ENCODE measurements at places on chromosomes 1 and 21.

- DNase-seq: peak; percentile 31
Observed at GRCh38 chr1:168223681-168224540, 1.9 kb upstream of the SFT2D2 start.

- DNase-seq: peak; percentile 38
Observed at GRCh38 chr1:64675718-64676345, 69.0 kb upstream of the RAVER2 start.

DNA sequence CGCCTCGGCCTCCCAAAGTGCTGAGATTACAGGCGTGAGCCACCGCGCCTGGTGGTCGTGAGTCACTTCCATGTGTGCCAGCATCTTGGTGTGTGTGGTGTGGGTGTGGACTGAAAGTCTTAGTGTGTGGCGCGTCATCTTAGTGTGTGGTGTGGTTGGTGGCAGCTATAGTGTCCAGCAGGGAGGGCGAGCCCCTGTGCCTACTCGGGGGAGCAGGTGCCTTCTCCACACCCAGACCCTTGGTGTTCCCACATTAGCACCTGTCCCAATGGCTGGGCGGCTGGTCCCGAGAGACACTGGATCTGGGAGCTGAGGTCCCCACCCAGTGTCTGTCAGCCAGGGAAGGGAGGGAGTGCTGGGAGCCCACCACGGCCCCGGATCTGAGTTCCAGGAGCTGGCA lies 2.8 kb downstream of the SCNN1D start:
- peak; percentile 90 for DNase-seq

- no peak for DNase-seq
Observed at GRCh38 chr1:224486801-224487583, 52.4 kb upstream of the WDR26 start.

DNA sequence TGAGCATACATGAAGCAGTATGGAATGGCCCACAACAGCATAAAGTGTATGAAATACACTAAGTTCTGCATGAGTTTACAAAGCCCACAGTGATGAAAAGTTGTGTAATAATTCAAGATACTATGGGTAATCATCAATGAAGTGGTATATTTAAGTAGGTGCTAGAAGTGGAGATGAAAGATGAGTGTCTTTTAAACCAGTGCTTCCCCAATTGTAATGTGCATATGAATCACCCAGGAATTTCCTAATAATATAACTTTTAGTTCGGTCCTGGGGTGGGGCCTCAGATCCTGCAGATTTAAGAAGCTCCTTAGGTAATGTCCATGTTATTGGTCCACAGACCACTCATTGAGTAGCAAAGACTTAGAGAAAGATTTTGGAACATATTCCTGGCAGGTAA lies 184.9 kb downstream of the DUSP10 start:
- DNase-seq: peak; percentile 46

DNA sequence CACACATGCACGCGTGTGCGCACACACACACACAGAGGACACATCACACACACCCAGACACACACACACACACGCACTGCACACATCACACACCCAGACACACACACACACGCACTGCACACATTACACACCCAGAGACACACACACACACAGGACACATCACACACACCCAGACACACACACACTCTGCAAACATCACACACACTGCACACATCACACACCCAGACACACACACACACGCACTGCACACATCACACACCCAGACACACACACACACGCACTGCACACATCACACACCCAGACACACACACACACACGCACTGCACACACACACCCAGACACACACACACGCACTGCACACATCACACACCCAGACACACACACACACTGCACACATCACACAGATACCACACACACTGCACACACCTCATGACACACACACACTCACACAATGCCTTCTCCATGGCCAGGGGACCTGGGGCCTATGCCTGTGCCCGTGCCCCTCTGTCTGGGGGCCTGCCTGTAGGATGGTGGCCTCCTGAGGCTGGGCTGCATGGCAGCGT lies 24.4 kb downstream of the CRYAA start:
- no peak for DNase-seq

DNA sequence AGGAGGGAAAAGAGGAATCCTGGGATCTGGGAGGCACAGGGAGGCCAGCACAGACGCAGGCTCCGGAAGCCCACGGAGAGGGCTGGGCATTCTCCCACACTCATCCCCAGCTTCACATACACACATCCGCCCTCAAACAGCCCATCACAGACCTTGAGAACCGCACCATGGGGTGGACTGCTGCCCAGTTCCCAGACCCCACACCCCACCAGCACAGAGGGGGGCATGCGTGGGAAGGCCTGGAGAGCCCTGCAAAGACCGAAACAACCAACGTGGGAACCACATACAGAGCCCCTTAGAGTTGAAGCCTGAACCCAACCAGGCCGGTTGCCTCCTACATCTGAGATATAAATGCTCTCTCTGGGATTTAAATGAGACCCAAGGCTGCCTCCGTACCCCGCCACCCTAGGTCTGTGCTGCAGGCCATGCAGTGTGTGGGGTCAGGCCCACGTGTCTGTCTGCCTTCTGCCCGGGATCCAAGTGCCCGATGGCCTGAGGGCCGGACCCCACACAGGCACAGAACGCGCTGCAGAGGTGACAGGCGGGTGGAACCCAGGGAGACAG lies 126.2 kb upstream of the COL6A1 start:
- DNase-seq: no peak

DNA sequence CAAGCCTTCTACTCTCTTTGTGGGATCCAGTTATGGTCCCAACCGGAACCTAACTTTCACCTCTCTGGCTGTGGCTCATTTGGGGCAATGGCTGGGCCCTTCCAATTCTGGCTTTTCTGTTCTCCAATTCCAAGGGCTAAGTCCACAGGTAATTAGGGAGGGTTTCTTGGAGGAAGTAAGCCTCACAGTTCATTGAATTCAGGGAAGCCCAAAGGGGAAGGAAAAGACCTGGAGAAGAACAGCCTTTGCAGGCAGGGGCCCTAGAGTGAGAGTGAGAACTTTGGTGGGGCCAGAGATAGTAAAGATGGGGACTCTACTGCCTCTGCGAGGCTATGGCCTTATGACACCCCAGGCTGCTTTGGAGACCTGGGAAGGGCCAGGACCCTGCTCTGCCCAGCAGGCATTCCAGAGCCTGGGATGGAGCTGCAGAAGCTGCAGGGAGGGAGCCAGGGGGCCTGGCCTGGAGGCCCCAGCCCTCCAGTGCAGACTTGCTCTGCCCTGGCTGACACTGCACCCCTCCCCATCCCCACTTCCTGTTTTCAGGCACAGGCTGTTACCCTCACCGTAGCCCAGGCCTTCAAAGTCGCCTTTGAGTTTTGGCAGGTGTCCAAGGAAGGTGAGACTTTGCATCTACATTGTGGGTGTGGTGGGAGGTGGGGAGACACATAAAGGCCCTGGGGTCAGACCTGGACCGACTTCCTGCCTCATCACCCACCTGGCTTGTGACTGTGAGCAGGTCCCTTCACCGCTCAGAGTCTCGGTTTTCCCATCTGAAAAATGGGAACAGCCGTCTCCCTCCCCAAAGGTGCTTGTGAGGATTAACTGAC lies 18.9 kb downstream of the LDLRAP1 start:
- no peak for DNase-seq

GRCh38 chr1:84291882-84292655 lies 9.4 kb upstream of the SAMD13 start:
- no peak for DNase-seq

DNA sequence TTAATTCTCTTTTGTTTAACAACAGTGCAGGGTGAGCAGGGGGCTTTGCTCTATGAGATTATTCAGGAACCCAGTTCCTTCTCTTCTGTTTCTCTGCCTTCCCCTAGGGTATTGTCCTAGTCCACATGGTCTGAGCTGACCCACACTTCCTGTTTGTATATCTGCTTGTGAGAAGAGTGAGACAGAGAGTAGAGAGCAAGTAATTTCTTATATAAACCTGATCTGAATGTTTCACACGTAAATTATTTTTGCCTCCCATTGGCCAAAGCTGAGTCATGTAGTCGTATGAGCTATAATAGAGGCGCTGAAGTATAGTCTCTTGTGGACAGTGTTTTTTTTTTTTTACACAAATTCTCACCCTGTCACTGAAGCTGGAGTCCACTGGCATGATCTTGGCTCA lies 134.2 kb upstream of the SERTAD4 start:
- no peak for DNase-seq

GRCh38 chr1:32208891-32209328 lies at the start of gene DCDC2B:
Gene DCDC2B (plus strand): TSS chr1:32209089. CDS start chr1:32209094, 5 bp downstream.
- peak; percentile 74 for DNase-seq

- DNase-seq: peak; percentile 57
Observed at GRCh38 chr21:40841524-40842196, 5.3 kb downstream of the DSCAM start.

GRCh38 chr1:55000110-55001085 lies 1.7 kb downstream of the BSND start:
- DNase-seq: no peak

DNA sequence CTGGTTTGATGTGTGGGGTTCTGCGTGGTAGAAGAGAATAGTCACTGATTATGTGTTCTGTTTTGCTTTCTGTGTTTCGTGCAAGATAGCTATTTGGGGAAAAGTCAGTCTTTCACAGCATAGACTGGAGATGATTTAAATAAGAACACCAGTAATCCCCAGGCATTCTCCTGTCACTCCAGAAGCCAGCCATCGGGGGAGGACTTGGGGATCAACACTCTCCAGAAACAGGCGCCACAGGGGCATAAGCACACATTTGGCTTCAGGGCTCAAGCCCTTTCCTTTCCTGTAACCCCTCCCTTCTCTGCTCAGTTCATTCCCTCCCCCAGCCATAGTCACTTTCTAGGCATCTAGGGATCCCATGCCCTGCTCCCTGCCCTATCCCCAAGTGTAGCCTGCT lies 97.3 kb upstream of the BEND5 start:
- DNase-seq: no peak

DNA sequence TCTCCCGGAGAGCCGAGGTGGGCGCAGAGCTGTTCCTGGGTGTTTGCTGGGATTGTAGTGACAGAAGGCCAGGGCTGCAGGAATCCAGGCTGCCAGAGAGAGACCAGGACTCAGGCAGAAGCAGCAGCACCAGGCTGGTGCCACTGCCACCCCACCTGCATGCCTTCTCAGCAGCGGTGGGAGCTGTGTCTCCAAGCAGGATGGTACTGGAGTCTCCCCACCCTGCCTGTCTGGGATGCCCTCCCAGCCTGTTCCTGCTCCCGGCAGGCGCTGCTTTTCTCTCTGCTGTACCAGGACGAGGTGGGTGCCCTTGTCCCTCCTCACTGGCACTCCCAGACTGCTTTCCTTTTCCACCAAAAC lies 4.5 kb upstream of the HES4 start:
- no peak for DNase-seq

DNA sequence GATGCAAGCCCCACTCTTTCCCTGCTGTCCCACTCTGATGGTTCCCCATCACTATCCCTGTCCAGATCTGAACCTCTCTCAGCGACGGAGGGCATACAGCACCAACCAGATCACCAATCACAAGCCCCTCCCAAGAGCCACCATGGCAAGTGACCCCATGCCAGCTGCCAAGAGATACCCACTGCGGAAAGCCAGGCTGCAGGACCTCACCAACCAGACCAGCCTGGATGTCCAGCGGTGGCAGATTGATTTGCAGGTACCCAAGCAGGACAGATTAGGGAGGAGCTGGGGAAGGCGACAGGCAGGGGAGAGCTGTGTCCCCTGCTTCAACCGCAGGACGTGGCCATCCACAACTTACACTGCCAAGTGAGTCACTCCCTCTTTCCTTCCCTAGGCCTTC lies 46.9 kb downstream of the VWA5B1 start:
- no peak for DNase-seq

- DNase-seq: peak; percentile 34
Observed at GRCh38 chr1:205258719-205259118, 31.0 kb downstream of the TMCC2 start.

DNA sequence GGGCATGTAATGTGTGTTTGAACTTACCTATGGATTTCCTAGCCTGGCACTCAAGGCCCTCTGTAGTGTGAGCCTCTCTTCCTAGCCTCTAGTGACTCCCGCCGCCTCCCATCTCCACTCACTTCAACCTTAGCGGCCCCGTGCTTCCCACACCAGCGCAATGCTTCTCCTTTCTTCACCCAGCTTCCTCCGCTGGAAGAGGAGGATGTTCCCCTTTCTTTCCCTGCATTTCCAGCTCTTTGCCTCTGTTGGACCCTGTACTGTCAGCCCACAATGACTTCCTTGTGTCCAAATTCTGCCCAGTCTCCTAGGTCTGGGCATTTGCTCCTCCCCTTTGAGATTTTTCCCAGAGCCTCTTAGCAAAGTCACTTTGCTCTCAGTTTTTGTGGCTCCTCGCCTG lies 138.1 kb upstream of the IRF2BP2 start:
- DNase-seq: no peak

GRCh38 chr1:24437631-24438396 lies 22.2 kb downstream of the NIPAL3 start:
- peak; percentile 50 for DNase-seq

- DNase-seq: no peak
Observed at GRCh38 chr1:98205291-98206017, 284.6 kb upstream of the DPYD start.

DNA sequence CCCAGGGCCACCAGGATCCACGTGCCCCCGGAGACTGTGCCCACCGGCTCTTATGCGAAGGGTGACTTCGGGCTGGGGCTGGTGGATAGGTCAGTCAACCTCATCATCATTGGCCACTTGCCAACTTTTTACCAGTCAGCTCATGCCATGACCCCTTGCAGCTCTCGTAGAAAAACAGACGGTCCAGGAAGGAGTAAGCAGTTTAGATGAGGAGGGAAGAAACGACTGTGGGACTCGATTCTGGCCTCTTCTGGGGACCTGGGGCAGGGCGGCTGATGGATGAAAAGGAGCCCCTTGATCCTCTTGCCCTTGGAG lies 41.0 kb downstream of the UBASH3A start:
- DNase-seq: no peak

- peak; percentile 29 for DNase-seq
Observed at GRCh38 chr21:27346041-27346448, 379.2 kb upstream of the ADAMTS5 start.

- peak; percentile 74 for DNase-seq
Observed at GRCh38 chr1:162906485-162906884, 45.5 kb upstream of the CCDC190 start.

- peak; percentile 54 for DNase-seq
Observed at GRCh38 chr1:227312361-227313025, 5.8 kb downstream of the CDC42BPA start.

DNA sequence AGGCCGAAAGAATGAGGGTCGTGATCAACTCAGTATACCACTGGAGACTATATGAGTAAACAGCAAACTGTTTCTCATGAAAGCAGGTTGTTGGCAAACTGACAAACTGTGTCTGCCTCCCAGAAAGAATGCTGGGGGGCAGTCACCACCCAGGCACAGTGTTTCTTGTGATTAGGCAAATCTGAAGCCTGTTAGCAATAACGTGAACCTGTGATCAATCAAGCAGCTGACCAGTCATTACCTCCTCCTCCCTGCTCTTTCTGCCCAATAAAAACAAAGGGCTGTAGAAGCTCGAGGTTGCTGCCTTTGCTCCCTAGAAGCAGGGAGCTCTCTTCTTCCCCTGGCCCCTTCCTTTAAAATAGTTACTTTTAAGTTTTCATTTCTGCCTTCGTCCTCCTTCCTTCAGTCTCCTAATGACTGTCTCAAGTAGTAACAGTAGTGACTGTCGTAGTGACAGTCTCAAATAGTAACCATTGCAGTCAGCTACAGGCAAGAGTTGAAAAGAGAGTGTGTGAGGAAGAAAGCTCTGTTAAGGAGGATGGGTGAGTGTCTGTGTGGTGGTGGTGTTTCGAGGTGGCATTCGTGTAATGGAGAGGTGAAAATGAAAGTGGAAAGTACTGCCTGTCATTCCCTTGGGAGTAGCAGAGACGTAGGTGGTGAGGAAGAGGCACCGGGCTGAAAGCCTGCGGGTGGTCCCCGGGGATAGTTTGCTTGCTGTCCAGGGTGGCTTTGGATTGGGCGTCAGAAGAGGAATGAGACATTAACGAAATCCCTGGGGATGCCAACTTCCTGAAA lies 14.5 kb downstream of the HHAT start:
- DNase-seq: no peak
